MCF 10A (cell line): ENCODE measurements at places on chromosomes 13 and 19.

DNA sequence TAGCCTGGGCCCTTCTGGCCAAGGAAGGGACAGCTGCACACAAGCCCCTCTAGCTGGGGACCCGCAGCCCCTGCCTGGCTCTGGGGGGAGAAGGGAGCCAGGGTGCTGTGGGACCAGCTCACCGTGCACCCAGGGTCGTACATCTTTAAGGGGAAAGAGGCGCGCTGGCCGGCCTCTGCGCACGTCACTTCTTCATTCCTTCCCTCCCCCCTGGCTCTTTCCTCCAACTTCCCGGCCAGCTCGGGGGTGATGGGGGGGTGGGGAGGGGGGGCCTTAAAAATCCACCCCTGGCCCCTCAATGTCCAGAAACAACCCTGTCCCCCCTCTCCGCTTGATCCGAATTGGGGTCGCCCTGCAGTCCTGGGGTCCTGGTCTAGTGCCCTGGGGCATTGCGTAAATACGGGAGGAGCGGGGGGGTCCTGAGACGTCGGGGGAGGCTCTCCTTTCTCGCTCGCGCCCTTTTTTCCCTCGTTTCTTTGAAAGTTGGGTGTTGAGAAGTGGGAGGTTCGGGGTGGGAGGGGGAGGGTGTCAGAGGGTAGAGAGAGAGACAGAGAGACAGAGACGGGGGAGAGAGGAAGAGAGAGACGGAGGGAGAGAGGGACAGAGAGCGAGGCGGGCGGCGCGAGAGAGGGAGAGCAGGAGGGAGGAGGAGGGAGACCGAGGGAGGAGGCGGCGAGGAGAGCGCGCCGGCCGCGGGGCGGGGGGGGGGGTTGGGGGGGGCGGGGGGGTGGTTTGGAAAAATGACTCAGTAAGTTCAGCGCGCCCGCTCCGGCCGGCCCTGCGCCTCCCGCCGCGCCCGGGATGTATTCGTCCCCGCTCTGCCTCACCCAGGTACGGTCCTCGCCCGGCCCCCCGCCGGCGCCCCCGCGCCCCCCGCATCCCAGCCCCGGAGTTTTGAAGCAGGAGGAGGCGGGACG is at the start of gene NFIC:
TSS of gene NFIC (plus strand) at position 748 of the 917 bp plus-strand sequence. CDS start at position 802, 54 bp downstream.
- DNase-seq, result peak; percentile 90

GRCh38 chr13:30845297-30846214 is 60.5 kb upstream of the MEDAG start:
- DNase-seq, result no peak

DNA sequence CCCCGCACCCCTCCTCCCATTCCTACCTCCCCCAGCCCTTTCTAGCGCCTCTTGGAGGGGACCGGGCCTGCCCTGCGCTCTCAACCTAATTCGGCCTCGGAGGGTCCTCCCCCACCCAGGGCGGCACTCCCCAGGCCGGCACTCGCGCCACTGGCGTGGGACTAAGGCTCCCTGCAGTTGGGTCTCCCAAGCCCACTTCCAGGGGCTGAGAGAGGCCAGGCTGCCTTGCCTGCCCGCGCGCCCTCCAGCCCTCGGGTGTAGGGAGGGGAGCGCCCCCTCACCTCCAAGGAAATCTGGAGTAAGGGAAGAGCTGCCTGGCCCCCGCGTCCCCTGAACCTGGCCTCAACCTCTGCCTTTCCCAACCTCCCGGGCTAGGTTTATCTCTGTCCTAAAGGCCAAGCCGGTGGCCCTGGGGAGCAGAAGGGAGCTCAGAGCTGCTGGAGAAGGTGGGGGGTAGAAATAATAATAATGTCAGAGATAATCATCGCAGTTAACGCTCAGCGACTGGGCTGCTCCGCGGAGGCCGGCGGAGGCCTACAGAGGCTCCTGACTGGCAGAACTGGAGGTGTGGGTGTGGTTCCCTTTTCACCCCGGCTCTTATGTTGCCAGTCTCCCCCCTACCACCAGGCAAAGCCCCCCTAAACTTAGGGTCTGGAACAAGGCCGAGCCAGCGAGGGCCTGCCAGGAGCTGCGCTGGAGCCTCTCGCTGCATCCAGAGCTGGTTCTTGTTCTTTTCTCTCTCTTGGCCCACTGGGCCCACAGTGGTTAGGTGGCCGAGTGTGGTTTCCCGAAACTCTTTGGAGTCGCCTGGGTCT is 9.6 kb downstream of the ZIC2 start:
- no peak for DNase-seq

DNA sequence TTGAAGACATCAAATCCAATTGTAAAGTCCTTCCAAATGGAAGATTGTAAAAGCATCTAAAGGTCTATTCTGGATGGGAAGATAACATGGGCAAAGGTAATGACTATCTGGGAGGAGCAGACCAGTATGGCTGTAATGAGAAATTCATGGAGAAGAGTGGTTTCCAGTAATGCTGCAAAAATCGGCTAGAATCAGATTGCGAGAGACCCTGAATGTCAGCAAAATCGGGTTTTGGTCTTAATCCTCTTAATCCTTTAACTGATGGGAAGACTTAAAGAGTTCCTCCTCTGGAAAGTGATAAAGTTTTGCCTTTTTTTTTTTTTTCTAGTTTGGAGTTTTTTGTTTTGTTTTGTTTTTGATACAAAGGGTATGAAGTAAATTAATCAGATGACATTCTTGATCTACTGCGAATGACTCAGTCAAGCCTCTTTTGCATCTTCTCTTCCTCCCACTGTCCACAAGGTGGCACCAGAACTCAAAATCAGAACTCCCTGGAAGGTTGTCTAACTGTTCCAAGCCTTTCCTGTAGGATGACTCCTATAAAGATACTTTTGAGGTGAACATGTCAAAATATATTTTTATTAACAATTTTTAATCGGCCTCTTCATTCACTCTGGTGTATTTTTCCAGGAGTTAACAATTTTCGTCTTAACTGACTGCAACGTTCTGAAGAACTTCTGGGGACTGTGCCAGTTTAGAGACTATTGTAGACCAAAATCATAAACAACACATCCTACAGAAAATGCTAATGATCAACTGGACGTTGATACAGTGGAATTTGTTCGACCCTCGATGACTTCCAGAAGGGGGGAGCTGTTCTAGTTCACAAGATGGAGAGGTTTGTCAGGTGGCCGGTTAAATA is 213.3 kb upstream of the MIR17HG start:
- DNase-seq, result peak; percentile 86

- no peak for DNase-seq
Measured at GRCh38 chr13:80055847-80056246, 285.1 kb downstream of the SPRY2 start.

- no peak for DNase-seq
Measured at GRCh38 chr19:19661675-19662251, 1.7 kb downstream of the ATP13A1 start.

DNA sequence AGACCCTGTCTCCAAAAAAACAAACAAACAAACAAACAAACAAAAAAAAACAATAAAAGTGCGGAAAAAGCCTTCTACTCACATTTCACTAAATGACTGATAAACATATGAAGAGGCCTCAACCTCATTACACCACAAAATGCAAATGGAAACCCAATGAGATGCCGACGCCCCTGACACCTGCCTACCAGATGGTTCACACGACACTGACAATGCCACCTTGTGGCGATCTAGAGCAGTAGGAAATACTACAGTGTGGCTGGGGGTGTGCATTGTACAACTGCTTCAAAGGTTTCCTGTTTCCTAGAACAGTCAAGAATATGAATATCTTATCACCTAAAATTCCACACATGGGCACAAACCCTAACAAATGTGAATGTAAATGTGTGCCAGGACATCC is 14.0 kb downstream of the SCGB2B2 start:
- DNase-seq, result peak; percentile 49

DNA sequence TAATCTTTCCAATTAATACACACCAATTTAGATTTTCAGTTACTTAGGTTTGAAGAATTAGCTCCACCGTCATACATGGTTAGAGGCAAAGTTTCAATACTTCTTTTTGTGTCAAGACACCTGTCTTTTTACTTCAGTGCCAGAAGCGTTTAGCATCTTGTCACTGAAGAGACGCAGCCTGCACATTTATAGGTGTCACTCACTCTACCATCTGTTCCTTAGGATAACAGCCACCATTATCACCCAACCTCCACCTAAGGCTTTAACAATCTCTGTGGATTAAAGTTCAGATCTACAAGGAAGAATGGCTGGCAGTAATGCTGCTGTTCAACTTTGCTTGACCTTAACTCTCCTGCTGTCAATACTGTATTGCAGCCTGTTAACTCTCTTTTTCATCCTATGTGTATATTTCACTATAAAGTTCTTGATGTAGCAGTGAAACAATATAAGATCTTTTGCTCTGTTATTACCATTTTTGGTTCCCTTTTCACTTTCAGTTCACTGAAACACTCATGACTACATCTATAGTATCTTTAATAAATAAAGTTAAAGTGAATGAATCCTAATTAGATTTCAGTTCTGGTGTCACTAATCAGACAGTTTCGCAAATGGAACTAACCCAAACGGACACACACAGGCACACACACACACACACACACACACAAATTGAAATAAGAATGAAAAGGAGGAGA is 435.6 kb downstream of the PCDH9 start:
- DNase-seq, result no peak

GRCh38 chr13:113351514-113352026 is 12.4 kb downstream of the GRTP1 start:
- DNase-seq, result no peak

GRCh38 chr13:23674795-23675640 is 104.8 kb downstream of the TNFRSF19 start:
- peak; percentile 45 for DNase-seq

GRCh38 chr13:24505756-24506155 is 6.8 kb downstream of the PARP4 start:
- no peak for DNase-seq

DNA sequence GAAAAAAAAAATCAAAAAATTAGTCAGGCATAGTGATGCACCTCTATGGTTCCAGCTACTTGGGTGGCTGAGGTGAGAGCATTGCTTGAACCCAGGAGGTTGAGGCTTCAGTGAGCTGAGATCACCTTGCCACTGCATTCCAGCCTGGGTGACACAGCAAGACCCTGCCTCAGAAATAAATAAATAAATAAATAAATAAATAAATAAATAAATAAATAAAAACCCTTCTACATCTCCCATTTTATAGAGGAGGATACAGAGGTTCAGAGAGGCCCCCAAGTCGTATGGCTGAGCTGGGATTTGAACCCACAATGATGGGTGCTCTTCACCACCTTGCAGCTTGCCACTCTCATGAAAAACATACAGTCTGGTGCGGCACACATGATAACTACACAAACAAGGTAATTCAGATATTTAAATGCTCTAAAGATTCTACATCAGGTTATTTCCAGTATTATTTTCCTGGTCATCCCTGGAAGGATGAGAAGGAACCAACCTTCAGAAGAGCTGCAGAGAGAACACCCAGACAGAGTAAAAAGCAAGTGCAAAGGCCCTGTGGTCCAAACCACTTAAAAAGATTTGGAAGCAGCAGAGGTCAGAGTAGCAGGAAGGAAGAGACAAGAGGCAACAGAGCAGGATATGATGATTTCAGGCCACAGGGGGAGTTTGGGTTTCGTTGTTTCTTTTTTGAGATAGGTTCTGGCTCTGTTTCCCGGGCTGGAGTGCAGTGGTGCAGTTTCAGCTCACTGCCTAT is 29.2 kb upstream of the OR1M1 start:
- no peak for DNase-seq

DNA sequence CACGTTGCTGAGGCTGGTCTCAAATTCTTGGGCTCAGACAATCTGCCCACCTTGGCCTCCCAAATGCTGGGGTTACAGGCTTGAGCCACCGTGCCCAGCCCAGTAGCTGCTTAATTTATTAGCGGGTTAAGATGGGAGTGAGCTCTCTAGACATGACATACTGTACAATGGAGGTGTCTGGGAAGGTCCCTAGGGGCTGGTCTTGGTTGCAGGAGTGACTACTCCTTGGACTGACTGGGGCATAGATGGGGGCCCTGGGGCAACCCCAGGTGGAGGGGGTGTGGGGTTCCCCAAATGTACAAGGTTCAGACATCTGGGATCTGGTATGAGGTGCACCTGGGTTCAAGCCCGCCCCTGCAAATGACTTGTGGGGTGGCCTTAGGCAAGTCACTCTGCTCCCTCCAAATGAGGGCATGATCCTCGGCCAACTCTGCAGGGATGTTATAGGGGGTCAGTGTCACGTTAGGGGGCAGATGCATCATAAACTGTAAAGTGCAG is 12.8 kb downstream of the CIB3 start:
- DNase-seq, result no peak
